ENCODE measurements at places on chromosomes 1 and 21.

DNA sequence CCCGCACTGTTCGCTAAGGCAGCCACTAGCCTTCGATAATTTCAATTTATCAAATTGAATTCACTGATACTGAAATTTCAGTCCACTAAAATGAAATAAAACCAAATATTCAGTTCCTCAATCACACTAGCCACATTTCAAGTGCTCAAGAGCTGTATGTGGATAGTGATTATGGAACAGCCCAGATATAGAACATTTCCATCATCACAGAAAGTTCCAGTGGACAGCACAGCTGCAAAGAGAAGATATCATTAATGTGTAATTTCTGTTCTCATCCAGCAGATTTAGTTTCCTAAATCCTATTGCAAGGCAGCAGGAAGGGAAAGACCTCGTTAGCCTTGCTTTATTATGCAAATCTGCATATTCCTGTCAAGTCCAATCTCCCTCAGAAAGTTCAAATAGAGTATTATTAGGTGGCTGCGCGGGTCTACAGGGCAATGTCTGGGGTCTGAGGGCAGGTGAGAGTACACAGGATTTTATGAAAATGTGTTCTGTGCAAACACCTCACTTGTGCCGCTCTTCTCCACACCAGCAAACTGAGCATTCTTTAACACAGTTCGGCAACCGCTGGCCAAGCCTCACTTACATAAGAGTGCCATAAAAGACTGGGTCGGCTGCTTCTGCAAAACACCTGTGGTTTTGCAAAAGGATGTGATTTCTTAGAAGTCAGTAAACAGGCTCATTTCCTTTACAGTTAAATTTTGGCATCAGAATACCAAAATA is 22.4 kb downstream of the CAPZB start:
- ATAC-seq, result peak; percentile 40

DNA sequence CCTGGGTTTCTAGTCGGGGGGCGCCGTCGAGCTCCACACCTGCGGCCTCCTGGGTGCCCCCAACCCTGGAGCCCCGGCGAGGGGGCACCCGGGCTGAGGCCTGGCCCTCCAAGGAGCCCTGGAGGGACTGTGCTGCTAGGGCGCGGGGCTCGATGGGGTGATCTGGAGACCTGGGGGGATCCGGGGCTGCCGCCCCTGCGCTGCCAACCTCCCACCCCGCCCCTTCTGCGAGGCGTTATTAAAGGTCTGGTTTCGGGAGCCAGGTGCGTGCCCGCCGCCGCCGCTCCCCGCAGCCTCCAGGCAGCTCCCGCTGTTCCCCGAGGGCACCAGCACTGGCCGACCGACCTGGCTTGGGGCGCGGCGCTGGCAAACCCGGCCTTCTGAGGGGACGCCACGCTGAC is 746 bp upstream of the POFUT2 start:
- no peak for ATAC-seq

- no peak for ATAC-seq
Observed at GRCh38 chr1:119865627-119866026, 30.7 kb downstream of the ADAM30 start.

DNA sequence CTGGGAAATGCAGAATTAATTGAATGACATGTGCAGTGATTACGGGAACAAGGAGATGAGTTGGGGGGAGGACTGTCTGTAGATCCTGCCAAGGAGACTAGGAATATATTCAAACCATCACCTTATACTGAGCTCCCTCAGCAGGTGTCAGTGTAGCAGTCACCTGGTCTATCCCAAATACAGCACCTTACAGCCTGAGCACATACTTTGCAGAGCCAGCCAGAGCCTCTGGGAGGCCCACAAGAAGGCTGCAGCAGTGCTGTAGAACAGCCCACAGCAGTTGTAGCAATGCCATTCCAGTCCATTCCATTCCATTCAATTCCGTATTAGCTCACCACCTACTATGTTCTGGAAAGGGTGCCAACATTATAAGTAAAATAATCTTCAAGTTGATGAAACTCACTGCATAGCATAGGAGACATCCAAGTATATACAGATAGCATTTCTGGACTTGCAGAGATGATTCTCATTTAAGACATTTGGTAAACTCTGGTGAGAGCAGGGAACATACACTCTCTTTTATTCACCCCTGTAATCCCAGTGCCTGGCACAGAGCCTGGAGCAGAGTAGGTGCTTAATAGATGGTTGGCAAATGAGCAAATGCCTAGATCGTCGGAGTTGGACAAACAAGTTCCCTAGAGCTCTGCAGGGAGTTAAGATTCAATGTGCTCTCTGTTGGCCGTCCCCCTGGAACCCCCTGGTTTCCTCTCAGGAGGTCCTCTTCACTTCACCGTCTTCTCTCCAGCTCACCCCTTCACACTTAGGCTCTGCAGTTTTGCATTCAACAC is 44.7 kb downstream of the KCNC4 start:
- ATAC-seq, result no peak

DNA sequence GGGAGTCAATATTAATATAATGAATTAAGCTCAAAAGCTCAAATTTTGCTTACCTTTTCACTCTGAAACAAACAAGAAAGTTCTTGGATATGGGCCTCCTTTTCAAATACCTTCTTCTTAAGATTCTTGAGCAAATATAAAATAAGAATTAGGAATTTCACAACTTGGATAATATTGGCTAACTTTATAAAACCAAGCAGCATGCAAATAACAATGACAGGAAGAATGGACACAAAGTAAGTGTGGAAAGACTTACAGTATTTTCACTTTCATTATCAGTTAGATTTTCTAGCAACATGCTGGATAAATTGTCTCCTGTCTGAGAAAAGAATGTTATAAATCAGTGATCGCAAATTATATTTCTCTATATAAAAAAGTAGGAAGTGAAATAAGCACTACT is 13.2 kb downstream of the ODF2L start:
- no peak for ATAC-seq

- peak; percentile 59 for ATAC-seq
Observed at GRCh38 chr1:109391626-109392025, 6.1 kb downstream of the SORT1 start.

DNA sequence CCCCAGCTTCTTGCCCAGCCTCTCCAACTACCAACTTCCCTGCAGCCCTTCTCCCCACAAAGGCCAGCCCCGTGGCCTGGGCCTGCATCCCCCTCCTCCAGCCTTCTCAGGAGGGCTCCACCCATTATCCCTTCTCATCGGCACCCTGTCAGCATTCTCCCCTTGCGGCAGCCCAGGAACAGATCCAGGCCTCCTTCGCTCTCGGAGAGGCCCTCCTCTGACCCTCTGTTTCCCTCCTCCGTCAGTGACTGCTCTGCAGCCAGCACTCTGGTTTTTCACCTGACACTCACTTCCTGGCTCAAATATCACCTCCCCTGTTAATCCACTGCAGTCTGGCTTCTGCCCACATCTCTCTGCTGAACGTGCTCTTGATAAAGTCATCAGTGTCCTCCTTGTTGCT is 17.5 kb downstream of the ADGRB2 start:
- ATAC-seq, result no peak

DNA sequence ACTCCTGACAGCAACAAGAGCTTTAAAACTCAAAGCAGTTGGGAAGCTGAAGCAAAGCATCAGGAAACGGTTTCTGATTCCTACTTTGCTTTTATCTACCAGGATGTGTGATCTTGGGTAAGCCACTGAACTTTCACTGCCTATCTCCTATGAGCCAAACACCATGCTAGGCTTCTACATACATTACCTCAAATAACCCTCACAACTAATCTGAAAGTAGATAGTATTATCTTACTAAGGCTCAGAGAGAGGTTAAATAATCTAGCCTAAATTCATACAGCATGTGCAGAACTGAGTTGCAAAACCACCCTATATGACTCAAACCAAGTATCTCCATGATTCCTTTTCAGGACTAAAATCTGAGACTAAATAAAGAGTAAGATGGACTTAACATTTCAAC is 83.8 kb downstream of the EVI5 start:
- no peak for ATAC-seq

DNA sequence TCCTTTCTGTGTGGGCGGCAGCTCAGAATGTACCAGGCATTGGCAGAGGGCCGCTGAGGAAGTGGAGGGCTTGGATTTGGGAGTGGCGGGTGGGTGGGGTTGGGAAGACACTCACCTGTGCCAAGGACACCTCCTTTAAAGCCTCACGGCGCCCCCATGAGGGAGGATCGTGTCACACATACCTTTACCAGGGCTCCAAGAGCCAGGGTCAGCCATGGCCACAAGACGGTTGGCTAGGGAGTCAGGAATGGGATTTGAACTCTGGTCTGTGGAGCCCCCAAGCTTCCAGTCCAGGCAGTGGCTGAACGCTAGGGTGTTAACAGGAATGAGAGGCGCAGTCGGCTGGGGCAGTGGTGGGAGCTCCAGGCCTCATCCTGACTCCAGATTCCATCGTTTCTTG is 4.6 kb downstream of the NBL1 start:
- ATAC-seq, result no peak

DNA sequence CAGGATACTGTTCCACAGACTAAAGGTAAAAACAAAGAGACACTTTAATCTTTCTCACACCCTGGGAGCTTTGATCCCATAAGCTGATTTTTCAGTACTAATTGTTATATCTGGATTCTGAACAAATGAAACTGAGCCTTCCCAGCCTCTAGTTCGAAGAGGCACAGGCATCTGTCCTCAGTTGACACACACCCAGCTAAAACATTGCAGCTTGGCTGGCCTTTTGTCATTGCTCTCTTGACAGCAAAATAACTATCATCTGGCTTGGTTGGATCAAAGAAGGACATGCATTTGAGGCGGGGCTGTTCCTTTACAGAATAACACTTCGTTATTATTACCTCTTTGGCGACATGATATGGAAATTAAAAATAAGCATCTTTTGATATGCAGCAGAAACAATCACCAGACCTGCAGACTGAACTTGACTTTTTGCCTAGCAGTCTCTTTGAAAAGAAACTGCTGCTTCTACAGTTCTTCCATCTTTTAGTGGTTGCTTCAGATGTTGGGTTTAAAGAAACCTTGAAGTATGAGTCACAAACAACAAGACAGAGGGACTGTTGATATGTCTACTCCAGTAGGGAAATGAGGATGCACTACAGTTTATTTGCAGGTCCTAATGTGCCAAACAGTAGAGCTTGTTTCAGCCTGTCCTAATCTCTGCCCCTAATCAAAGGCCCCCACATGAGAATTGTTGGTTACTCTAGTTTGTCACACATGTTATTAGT is 166.5 kb downstream of the TPR start:
- ATAC-seq, result no peak

GRCh38 chr21:38716942-38717341 is 88.8 kb upstream of the ETS2 start:
- ATAC-seq, result no peak

- no peak for ATAC-seq
Observed at GRCh38 chr1:71666609-71667008, 585.8 kb upstream of the ZRANB2 start.

DNA sequence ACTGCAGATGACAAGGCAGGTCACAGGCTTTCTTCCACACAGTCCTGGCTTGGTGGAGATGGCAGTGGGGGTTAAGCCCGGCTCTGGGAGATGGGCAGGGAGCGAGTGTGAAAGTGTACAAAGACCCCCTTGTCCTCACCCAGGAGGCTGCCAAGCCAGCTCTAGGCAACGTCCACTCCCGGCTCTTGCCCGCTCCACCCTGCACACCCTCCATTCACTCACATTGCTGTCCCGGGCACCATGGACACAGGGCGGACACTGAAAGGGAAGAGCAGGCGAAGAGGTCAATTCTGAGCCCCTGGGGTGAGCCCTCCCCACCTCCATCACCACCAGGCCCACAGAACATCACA is 8.9 kb downstream of the COL16A1 start:
- ATAC-seq, result no peak

DNA sequence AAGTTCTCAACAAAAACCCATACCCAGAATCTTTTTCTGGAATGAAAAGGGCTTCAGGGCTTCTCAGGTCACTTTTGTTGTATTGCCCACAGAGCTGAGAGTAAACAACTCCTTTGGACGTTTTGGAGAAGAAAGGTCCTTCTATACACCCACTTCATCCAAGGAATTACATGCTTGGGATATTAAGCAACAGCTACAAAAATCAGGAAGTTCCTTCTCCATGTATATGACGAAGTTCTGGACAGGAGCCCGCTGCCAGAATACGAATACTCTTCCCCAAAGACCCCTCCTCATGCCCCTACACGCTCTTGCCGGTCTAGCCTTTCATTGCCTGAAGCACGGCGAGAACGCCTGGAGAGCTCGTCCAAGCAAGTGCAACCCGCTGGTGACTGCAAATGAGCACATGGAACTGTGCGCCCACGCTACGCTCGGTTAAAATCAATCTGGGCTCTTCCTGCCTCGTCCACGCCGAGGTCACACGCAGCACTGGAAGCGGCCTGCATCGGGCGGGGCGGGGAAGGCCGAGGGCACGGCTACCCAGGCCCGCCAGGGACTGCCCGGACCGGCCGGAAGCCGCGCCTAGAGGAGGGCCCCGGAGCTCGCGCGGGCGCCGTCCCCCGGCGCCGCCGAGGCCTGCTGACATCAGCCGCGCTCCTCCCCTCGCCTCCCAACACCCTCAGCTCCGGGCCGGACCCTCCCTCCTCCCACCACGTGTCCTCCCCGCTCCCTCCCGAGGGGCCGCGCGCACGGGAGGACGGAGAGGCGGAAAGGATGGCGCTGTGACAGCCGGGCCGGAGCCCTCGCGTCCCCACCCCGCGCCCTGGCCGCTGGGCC is at the start of gene POGK:
POGK (plus strand) TSS at position 710 of the 834 bp plus-strand sequence. CDS start 1,482 bp downstream, outside the sequence.
- peak; percentile 97 for ATAC-seq

DNA sequence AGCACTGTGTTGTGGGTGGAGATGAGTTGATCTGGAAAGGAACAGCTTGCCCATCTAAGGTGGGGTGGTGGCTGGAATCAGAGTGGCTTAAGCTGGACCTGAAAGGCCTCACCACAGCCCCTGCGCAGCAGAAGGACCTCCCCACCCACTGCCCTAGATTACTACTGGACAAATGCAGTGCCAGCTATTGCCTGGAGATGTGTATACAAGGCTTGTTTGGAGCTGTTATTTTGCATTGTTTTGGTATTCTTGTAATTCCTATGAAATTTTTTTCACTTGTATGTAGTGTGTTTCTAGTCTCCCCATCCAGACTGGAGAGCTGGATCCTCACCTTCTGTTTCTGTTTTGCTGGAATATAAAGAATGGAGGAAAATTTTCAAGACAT is 1.3 kb upstream of the SLC30A1 start:
- no peak for ATAC-seq

DNA sequence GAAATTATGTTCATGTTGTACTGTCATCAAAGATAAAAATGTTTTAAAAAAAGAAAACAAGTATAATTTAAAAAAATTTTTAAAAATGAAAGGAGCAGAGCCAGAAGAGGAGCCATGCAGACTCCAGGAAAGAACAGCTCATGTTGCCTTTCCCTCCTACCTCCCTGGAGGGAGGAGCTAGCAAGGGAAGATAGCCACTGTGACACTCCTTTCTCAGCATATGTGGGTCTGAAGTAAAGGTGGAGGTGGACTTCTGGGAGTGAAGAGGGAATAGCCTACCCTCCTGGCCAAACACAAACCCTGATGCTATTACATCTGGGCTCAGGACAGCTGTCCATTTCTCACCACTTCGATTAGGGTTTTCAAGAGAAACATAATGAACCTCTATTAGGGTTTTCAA is 54.2 kb downstream of the SLC2A1 start:
- no peak for ATAC-seq

- no peak for ATAC-seq
Observed at GRCh38 chr1:92481971-92482664, 4.6 kb downstream of the GFI1 start.

GRCh38 chr1:53693339-53693738 is 45.6 kb downstream of the GLIS1 start:
- no peak for ATAC-seq
